Fibroblast of skin of left quadriceps (primary cell): ENCODE measurements at places on chromosomes 2 and 18.
A peak's percentile ranks its signal among the peaks of the same experiment; 100 is the strongest.

DNA sequence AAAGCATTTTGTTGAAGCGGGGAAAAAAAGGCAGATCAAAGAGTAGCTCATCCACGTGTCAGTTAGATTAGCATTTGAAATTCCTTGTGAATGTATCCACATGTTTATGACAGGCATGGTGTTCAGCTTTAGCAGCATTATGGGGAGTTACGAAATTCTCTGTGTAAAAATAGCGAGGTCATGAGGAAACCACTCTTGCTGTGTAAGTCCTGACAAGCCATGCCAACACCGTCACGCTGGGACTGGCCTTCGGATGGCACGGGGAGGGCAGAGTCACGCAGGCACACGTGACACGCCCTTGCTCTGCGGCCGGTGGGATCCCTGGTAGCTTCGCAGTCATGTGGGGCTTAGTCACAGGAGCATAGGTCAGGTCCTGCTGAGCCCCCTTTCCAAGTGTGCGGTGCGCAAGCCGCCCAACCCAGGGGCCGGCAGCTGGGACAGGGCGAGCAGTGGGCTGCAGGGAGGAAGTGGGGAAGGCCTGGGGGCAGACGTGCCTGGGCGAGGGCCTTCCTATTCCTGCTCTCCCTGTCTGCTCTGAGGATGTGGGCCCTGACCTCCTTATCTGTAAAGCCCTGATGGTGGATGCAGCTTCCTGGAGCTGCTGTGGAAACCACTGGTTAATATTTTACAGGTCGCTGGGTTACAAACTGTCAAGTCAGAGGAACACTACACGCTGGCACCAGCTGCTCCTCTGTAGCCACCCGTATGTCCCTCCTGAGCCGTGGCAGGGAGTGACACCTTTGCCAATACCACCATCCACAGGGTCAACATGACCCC is 18.0 kb downstream of the MBP start:
- DNase-seq = peak; percentile 59

GRCh38 chr2:96241900-96242611 is 23.7 kb downstream of the TMEM127 start:
- no peak for DNase-seq

- DNase-seq = no peak
Measured at GRCh38 chr18:45792506-45793263, 32.8 kb upstream of the SIGLEC15 start.

DNA sequence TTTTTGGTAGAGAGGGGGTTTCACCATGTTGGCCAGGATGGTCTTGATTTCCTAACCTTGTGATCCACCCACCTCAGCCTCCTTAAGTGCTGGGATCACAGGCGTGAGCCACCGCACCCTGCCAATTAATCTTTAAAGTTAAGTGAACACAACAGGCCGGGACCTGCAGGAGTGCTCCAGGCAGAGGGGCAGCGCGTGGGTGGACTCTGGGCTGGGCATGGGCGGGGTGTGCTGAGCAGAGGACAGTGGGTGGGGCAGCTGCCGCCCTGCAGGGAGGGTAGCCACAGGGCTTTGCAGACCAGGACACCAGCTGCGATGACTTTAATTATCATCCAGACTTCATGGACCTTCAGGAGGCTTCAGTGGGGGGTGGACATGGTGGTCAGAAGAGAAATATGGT is 8.8 kb upstream of the GPR148 start:
- DNase-seq = no peak

DNA sequence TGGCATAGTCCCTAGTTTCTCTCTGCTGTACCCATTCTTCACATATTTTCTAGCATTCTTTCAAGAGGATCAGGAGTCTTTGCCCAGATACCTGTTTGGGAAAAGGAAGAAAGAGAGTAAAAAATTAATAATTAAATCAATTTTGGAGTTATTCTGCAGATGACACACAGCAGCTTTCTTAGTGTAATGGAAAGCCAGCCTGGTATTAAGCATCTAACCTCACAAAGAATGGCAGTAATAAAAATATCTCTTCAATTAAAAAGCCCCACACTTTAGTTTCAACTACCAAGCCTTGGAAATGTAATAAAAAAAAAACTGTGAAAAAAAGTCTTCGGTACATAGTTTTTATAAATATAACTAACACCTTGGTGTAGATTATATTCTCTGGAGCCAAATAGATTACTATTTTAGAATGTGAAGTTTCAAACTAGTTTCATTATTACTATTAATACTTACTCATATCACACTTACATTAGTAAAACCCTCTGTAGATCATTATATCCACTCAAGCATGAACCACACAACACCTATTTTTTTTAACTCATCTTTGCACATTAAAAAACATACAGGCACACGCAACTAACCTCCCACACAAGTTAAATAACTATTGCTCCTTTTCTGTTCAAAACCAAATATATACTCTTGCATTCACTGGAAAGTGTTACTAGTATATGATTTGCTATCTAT is 90.9 kb downstream of the GPD2 start:
- DNase-seq = no peak

GRCh38 chr2:235127931-235128330 is 176.1 kb downstream of the SH3BP4 start:
- no peak for DNase-seq

GRCh38 chr18:75211002-75211621 is 515 bp downstream of the TSHZ1 start:
- DNase-seq = no peak

GRCh38 chr2:23381084-23381483 is 3.9 kb upstream of the KLHL29 start:
- DNase-seq = peak; percentile 54
